ENCODE measurements at places on chromosomes 3 and 15.

DNA sequence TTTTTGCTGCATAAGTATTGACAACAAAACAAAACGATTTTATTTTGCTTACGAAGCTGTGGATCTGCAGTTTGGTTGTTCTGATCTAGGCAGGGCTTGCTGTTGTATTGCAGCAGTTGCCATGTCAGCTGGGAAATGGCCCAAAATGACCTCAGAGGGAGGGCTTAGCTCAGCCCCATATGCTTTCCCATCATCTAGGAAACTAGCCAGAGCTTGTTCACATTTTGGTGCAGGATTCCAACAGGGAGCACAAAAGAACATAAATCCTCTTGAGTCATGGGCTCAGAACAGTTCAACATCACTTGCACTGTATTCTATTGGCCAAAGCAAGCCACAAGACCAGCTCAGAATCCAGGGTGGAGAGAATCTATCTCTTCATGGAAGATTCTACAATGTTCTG, 42.2 kb upstream of the ROBO2 start:
- no peak overlapping the region for H3K27ac ChIP-seq
- H3K4me3 ChIP-seq: no peak overlapping the region
- DNase-seq: no peak
- H3K27me3 ChIP-seq: no peaks in the 10 kb centered on the region
- no peaks in the 10 kb centered on the region for H3K4me1 ChIP-seq

DNA sequence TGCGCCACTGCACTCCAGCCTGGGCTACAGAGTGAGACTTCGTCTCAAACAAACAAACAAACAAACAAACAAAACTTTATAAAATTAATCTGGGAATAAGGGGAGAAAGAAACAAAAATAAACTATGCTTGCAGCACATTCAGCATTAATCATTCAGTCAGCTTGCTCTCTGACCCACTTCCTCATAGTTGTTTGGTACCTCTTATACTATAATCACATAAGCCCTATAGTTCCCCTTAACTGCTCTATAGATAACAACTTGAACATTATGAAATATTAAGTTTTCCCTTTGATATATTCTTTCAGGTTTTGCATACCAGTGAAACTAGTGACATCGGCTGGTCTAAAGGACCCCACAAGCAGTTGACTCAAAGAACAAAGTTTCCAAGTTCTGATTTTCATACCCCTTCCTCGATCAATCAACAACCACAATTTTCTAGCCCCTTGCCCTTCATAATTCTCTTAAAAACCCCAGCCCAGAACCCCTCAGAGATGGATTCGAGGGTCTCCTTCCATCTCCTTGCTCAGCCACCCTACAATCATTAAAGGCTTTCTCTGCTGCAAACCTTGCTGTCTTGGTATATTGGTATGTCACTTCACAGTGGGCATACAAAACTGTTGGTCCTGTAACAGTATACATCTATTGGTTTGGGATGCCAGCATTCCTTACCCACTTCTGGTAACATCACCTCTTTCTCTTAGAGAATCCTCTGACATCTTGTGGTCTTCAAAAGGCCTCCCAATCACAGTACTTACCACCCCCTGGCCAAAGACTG, 26.4 kb downstream of the BCL2L10 start:
- H3K36me3 ChIP-seq: no peaks in the 10 kb centered on the region
- no peak overlapping the region for H3K4me3 ChIP-seq
- no peaks in the 10 kb centered on the region for H3K4me1 ChIP-seq
- DNase-seq: no peak
- no peaks in the 10 kb centered on the region for H3K27me3 ChIP-seq

- peak; percentile 71 for DNase-seq
- peak overlapping the region; percentile 64 for H3K27ac ChIP-seq
- no peaks in the 10 kb centered on the region for H3K27me3 ChIP-seq
- peak overlapping the region; percentile 1 for H3K4me3 ChIP-seq
- H3K36me3 ChIP-seq: no peaks in the 10 kb centered on the region
Measured at GRCh38 chr3:43389388-43390254, 103.3 kb downstream of the SNRK start.

DNA sequence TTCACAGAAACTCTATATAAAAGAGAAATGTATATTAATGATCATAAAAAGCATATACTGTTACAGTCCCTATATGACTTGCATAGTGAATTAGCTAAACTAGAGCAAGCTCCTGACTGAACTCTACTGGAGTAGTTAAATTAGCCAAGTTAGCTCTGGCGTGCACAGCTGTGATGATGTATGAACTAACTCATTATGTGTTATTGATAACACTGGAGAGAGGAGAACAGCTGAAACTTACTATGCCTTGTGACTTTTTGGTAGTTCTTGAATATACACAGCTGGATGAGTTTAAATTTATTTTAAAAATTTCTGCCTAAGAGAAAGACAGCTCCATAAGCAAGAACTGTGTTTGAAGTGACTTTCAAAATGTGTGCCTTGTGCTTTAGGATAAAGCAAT, 8.1 kb downstream of the TIPARP start:
- DNase-seq: no peak
- H3K27me3 ChIP-seq: no peaks in the 10 kb centered on the region
- peaks cover 30% of the 10 kb centered on the region for H3K4me1 ChIP-seq
- H3K36me3 ChIP-seq: peaks cover 9% of the 10 kb centered on the region

DNA sequence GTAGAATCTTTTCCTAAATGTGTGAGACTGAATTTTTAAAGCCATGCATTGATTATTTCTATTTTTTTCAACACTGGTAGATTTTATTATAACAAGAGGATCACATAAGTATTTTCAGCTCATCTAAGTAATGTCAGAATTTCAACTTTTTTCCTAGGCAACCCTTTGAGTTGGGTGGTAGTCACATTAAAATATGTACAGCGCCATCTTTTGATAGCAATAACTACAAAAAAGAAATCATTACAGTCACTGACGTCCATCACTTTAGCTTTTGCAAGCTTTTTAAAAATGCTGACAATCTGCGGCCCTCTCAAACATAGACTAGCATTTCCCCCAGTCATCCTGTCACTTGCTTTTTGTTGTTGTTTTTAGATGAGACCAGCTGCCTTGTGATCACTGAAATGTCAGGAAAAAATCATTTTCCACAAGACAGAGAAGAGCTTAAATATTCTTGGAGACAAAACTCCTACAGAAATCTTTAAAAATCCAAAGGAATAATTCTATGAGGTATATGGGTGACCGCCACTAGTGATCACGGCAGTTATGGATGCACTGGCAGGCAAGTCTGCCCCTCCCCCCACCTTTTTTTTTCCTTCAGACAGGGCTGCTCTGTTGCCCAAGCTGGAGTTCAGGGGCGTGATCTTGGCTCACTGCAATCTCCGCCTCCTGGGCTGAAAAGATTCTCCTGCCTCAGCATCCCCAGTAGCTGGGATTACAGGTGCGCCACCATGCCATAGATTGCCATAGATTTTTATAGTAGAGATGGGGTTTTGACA, 384.0 kb upstream of the KCNMB2 start:
- no peak overlapping the region for H3K27ac ChIP-seq
- no peaks in the 10 kb centered on the region for H3K36me3 ChIP-seq
- no peak overlapping the region for H3K4me3 ChIP-seq
- no peak for DNase-seq
- H3K4me1 ChIP-seq: no peaks in the 10 kb centered on the region

DNA sequence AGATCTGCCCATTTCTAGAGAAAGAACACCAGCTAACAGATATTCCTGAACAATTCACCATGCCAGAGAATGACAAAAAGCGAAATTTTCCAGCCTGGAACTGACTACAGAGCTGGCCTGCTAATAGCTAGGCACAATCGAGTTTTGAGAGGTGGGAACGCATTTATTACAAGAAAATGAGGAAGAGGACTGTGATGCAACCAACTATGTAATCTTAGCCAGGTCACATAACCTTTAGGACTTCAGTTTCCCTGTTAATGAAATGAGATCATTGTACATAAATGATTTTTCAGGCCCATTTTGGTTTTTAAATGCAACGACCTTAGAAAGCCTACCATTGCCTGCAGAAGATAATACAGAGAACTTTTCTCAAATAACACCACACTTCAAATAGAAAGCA, 72.1 kb upstream of the SETMAR start:
- no peaks in the 10 kb centered on the region for H3K4me1 ChIP-seq
- H3K4me3 ChIP-seq: no peak overlapping the region
- H3K27me3 ChIP-seq: no peaks in the 10 kb centered on the region
- DNase-seq: no peak
- H3K36me3 ChIP-seq: no peaks in the 10 kb centered on the region

- H3K4me1 ChIP-seq: no peaks in the 10 kb centered on the region
- no peak for DNase-seq
- H3K27ac ChIP-seq: no peak overlapping the region
- no peaks in the 10 kb centered on the region for H3K27me3 ChIP-seq
Measured at GRCh38 chr3:170811515-170811914, 58.5 kb downstream of the RPL22L1 start.

GRCh38 chr3:148998297-148998696, 7.0 kb downstream of the GYG1 start:
- no peak overlapping the region for H3K27ac ChIP-seq
- no peaks in the 10 kb centered on the region for H3K27me3 ChIP-seq
- no peaks in the 10 kb centered on the region for H3K4me1 ChIP-seq
- DNase-seq: no peak
- H3K36me3 ChIP-seq: peaks cover 7% of the 10 kb centered on the region

DNA sequence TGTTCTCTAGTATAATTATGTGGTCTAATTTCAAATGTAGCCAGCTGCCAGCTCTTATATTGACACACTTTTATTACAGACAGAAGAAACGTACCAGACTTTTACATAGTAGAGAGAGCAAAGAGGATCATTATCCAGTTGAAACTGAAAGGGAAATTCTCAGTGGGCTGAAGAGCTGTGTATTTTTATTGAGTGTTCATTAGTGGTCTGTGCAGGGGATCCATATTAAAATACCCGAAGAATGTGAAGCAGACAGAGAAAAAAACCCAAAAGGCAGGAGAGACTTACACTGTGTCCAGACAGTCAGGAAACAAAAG, 41.3 kb downstream of the MYRIP start:
- no peaks in the 10 kb centered on the region for H3K4me1 ChIP-seq
- no peak overlapping the region for H3K27ac ChIP-seq
- no peaks in the 10 kb centered on the region for H3K27me3 ChIP-seq
- no peaks in the 10 kb centered on the region for H3K36me3 ChIP-seq

GRCh38 chr15:58147171-58147611, 9.0 kb downstream of the AQP9 start:
- no peak overlapping the region for H3K4me3 ChIP-seq
- H3K36me3 ChIP-seq: no peaks in the 10 kb centered on the region
- H3K4me1 ChIP-seq: no peaks in the 10 kb centered on the region
- H3K27ac ChIP-seq: no peak overlapping the region
